NCI-H1092 treated with DMSO at 0.1 percent for 48 hours (cell line): ENCODE measurements at places on chromosomes 12 and 14.

- DNase-seq: no peak
Observed at GRCh38 chr12:53514628-53515290, 7.5 kb upstream of the NPFF start.

- DNase-seq: peak; percentile 78
Observed at GRCh38 chr14:32038876-32039275, 38.2 kb upstream of the ARHGAP5 start.

- DNase-seq: peak; percentile 45
Observed at GRCh38 chr12:106247674-106248311, at the start of gene CKAP4. Gene CKAP4 (minus strand): TSS chr12:106248020. CDS start chr12:106247851, 169 bp downstream.

DNA sequence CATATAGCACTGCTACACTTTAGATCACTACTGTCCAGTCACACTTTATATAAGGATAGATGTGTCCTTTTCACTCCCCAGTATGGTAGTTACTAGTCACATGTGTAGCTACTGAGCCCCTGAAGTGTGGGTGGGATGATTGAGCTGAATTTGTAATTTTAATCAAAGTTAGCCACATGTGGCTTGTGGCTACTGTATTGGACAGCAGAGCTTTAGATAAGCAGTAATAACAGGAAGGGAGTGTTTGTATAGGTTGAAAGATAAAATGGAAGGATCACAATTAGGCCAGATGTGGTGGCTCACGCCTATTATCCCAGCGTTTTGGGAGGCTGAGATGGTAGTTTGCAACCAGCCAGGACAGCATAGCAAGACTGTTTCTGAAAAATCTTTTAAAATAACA, 23.5 kb downstream of the NAA30 start:
- no peak for DNase-seq

DNA sequence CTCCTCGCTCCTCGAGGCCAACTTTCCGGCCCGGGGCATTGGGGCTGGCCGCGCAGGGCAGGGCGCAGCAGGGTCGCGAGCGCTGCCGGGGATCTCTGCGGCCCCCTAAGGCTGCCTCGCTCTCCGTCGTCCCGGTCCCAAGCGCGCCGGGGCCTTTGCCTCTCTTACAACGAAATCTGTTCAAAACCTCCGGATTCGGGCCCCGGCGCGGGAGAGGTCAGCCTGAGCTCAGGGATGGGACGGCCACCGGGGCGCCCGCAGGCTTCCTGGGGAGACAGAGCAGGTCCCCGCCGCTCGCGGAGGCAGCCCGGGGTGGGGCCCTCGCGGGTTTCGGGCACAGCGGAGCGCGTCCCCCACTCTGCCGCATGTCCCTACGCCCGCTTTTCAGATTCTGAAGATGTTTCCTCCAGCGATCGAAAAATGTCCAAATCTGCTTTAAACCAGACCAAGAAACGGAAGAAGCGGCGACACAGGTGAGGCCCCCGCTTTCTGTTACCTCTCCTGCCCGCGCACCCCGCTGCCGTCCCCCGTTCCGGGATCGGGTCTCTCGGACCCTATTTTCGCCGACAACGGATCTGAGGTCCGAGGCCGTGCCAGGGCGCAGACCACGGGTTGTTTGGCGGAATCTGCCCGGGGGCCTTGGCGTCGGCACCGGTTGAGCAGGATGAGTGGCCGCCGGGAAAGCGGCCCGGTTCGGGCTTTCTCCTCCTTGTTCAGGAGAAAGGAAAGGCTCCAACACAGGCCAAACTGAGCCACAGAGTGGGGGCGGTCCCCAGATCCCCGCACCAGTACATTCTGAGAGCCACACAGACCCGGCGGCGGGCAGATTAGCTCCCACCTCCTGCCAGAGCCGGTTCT, 1.8 kb downstream of the VSX2 start:
- no peak for DNase-seq

GRCh38 chr14:81350344-81351130, 49.6 kb downstream of the STON2 start:
- DNase-seq: no peak

- DNase-seq: no peak
Observed at GRCh38 chr12:4203772-4204376, 69.7 kb upstream of the CCND2 start.

- no peak for DNase-seq
Observed at GRCh38 chr12:79162147-79162772, 297.7 kb downstream of the SYT1 start.

DNA sequence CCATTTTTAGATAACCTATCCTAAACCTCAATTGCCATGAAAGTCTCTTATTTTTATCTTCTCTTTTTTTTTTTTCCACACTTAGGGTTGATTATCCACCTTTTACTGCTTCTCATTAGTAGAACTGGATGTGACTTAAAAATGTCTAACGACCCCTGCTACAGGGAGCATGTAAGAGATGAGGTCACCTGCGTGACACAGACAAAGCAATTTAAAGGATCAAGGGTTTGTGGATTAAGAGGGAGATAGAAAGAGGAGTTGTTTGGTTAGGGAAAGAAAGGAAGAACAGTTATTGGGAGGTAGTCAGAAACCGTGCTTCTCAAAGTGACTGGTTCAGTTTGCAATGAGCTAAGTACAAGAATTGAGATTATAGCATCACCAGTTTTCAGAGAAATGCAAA, 239.1 kb downstream of the ALX1 start:
- no peak for DNase-seq

- no peak for DNase-seq
Observed at GRCh38 chr12:92961949-92962348, 32.9 kb upstream of the EEA1 start.

DNA sequence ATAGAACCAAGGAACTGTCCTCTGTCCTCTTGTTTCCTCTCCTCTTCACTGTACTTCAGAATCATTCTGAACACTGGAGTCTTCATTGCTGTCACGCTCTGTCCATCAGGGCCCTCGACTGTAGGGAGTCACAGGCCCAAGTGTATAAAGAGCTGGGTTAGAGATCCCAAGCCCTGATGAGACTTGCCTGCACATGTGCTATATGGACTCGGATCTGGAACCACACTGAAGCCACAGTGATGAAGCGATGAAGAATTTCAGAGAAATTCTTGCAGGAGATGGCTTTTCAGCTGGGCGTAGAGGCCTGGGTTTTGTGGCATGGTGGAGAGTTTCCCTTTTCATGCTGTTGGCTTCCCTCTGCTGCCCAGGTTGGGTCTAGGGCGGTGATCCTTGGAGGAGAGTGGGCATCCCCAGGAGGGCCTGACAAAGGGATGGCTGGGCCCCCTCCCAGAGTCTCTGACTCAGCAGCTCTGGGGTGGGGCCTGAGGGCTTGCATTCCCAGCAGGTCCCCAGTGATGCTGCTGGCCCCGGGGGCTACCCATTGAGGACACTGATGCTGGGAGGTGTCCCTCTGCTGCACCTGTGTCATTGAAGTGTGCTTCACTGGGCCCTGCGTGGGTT, 39.6 kb upstream of the YY1 start:
- no peak for DNase-seq

- DNase-seq: peak; percentile 16
Observed at GRCh38 chr14:75984674-75985073, 889 bp upstream of the IFT43 start.

DNA sequence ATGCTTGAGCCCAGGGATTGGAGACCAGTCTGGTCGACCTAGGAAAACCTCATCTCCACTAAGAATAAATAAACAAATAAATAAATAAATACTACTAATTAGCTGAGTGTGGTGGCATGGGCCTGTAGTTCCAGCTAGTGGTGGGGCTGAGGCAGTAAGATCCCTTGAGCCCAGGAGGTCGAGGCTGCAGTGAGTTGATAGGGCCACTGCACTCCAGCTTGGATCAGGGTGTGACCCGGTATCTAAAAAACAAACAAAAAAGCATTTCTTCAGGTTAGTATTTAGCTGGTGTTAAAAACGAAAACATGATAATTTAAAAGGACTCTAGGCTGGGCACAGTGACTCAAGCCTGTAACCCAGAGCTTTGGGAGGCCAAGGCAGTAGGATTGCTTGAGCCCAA, 1.2 kb upstream of the FGD4 start:
- DNase-seq: no peak

- no peak for DNase-seq
Observed at GRCh38 chr12:43029971-43030370, 440.4 kb upstream of the PRICKLE1 start.

- DNase-seq: no peak
Observed at GRCh38 chr14:96705422-96706092, 91.6 kb upstream of the VRK1 start.
